ENCODE measurements at places on chromosomes 5 and 9.

GRCh38 chr9:72128526-72128925, 20.7 kb upstream of the GDA start:
- no peak for DNase-seq

GRCh38 chr9:71703172-71703872, 65.0 kb downstream of the CEMIP2 start:
- no peak for DNase-seq

- peak; percentile 52 for DNase-seq
These were observed 1.2 kb downstream of the ARRDC3 start for GRCh38 chr5:91381774-91382359.

GRCh38 chr5:133957591-133957990, 10.8 kb downstream of the C5orf15 start:
- DNase-seq, result no peak

GRCh38 chr5:59189472-59190244, 606.8 kb downstream of the RAB3C start:
- DNase-seq, result no peak

- DNase-seq, result no peak
These were observed 9.7 kb upstream of the RNU6ATAC start for GRCh38 chr9:134174073-134174449.

GRCh38 chr5:169538944-169539343, 44.6 kb upstream of the SPDL1 start:
- DNase-seq, result no peak

DNA sequence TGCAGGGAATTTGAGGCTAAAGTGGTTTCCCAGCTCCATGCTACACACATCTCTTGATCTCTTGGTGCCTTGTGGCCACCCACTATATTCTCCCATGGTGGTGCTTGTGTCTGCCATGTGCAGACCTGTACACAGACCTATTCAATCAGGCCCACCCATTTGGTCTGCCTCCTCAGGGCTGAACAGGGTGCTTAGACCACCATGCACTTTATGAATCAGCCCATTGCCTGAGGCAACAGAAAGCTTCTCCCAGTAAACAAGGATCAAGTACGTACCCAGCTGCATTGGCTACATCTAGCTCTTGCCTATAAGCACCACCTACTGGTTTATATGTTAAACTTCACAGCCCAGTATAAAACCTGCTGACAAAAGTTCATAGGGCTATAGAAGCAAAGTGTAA, 664.3 kb upstream of the EDIL3 start:
- no peak for DNase-seq

DNA sequence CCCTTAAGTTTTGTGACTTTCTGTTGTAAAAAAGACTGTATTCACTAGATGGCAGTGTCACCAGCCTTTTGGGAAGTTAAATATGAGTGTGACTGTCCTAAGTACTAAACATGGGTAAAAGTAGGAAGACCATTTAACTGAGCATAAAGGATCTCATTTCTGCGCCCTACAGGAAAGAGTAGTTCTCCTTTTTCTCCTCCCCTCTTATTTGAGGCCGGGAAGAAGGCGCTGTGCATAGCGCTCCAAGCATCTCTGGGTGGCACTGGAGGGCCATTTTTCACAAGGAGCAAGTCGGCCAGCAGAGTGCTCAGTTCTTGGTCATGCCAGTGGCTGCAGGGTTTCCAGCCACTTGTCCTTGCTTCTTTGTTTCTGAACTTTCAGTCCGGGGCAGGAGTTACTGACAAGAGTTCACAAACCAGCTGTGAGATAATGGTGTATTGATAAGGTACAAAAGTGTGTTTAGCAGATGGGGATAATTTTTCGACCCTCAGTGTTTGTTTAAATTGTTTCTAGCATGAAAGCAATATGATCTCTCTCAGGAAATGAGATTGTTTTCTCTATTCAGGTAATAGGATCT, 227.6 kb upstream of the DMRT1 start:
- DNase-seq, result peak; percentile 53

- DNase-seq, result no peak
These were observed 33.4 kb downstream of the SYK start for GRCh38 chr9:90834828-90835595.

- DNase-seq, result peak; percentile 76
These were observed 17.2 kb upstream of the RGS3 start for GRCh38 chr9:113446323-113446740.

GRCh38 chr5:90494043-90494442, 19.4 kb downstream of the POLR3G start:
- no peak for DNase-seq

- no peak for DNase-seq
These were observed 21.6 kb upstream of the SREK1 start for GRCh38 chr5:66122379-66123034.

- no peak for DNase-seq
These were observed 260.4 kb upstream of the IRX4 start for GRCh38 chr5:2143088-2143487.

DNA sequence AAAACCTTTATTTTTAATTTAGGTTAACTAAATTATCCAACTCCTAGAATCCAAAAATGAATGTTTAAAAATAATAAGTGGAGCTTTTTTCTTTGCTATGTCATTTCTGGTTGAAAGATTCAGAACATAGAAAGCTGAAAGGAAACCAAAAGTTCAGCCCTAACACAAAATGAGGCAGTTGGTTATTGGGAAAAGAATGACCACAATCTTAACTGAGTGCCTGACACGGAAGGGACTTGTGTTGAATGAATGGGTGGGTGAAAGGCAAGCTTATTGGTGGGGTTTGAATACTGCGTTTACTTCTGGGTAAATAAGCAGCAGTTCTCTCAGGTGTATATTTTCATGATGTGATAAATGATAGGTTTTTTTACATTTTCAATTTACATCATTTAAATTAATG, 243.5 kb downstream of the IRX1 start:
- no peak for DNase-seq
